NCI-H345 (cell line): ENCODE measurements at places on chromosomes 1 and 21.

DNA sequence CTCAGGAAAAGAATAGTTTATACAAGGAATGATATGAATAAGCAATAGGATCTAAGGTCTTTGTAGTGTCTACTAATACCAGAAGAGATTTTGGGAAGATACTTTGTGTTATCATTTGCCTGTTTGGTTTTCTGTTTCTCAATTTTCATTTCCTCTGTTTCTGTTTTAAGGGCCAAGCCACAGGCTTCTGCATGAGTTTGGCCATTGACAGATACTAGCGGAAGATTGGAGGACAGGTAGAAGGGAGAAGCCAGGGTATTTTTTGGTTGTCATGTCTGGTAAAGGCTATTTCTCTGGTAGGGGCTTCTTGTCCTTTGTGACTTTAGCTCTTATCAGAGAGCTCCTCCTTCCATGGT, 51.4 kb downstream of the HS2ST1 start:
- no peak for DNase-seq

DNA sequence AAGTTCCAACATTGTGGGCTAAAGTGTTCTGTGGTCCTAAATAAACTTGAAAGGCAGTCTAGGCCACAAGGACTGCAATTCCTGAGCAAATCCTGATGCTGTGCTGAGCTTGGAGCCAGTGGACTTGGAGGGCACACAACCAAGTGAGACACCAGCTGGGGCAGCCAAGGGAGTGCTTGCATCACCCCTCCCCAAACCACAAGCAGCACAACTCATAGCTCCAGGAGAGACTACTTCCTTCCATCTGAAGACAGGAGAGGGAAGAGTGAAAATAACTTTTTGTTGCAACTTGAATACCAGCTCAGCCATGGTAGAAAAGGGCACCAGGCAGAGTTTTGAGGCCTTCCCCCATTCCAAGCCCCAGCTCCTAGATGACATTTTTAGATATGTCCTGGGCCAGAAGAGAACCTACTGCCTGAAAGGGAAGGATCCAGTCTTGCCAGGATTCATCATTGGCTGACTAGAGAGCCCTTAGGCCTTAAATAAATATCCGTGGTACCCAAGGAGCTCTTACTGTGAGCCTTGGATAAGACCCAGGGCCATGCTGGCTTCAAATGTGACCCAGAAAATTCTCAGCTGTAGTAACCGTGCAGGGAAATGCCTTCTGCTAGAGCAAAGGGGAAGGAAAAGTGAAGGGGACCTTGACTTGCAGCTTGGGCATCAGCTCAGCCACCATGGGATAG, 35.4 kb upstream of the LRRC8B start:
- DNase-seq, result no peak

GRCh38 chr1:65442442-65442841, 22.0 kb downstream of the LEPR start:
- DNase-seq, result no peak

DNA sequence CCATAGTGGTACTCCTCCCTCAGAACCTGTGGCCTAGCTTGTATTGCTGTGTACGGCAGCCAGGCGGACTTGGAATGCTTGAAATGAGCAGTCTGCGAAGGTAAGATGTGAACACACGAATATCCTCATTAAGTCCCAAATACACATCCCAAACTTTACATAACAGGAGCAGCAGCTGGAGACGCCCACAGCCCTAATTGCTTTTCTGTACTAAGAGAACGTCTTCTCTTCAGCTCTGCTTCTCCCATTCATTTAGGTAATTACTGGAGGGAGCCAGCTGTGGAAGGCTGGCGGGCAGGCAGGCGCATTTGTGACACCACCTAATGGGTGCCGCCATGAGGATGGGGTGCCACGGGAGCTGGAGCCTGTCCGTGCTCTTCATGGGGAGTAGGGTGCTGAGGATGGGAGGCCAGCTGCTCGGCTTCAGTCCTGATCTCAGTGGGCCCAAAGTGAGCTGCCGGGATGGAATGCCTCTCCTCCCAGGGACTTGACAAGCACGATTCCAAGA, 66.6 kb upstream of the POU3F1 start:
- no peak for DNase-seq

- DNase-seq, result peak; percentile 79
These were observed 179.6 kb upstream of the ESRRG start for GRCh38 chr1:216902669-216903381.

- DNase-seq, result no peak
These were observed 86.0 kb downstream of the NCAM2 start for GRCh38 chr21:21084179-21084578.

GRCh38 chr1:165858967-165859845, 31.8 kb downstream of the UCK2 start:
- DNase-seq, result no peak
